ENCODE measurements at places on chromosomes 5 and 9.

- no peak for DNase-seq
Measured at GRCh38 chr5:74575741-74576538, 64.6 kb downstream of the ENC1 start.

DNA sequence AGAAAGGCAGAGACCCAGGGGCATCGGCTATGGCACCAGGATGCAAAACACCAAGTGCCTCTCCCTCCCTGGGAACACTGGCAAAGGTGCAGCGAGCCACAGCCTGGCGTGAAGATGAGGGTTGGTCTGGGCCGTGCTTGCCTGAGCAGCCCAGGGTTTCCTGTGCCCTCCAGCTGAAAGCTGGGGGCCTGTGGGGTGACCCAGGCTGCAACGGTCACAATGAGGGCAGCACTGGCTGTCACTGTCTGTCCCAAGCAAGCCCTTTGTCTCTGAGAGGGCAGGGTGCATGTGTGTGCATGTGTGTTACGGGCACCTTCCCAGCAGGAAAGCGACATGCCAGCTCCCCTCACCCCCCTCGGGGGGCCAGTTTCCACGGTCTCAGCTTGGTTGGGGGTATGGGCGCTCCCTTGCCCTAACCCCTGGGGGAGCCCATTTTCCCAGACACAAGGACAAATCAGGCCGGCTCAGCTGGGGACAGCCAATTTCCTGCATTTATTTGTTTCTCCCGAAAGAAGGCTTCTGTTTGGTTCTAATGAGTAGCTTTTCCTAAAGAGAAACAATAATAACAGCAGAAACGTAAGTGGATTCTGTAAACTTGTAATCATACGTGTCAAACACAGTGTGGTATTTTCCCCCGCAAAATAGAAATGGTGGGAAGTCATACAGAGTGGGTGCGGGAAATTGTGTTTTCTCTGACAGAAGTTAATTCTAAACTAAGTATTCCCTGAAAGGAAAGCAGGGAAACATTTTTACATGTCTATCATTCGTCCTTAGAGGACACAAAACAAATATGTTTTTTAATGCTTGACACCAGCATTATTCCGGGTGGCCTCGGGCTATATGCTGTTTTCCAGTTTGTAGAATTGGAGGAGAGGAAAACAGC, 21.3 kb downstream of the MRPL36 start:
- no peak for DNase-seq

DNA sequence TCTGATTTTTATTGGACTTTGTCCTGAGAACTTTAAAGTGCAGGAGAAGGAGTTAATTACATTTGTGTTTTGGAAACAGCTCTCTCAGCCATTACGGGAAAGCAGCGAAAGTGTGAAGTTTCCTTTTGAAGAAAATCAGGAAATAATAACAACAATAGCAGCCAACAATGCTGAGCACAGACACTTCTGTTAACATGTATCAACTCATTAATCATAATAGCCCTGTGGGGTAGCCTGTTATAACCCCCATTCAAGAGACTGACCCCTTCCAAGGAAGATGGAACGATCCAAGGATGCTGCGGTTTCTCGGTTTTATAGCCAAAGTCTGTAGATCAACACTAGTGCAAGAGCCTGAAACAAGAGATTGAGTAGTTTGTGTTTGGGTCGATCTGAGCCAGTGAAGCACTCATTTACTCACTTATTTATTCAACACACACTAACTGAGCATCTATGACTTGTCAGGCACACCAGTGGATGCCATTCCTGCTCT, 195.5 kb downstream of the DRD1 start:
- no peak for DNase-seq

GRCh38 chr5:53023969-53024368, 34.8 kb downstream of the ITGA2 start:
- no peak for DNase-seq

GRCh38 chr5:54932789-54933188, 52.6 kb downstream of the ESM1 start:
- no peak for DNase-seq

- DNase-seq = no peak
Measured at GRCh38 chr5:74212336-74212735, 428.2 kb downstream of the ENC1 start.

Measured in activated CD8-positive, alpha-beta memory T cell treated with anti-CD3 and anti-CD28 coated beads, Interleukin-2, amount 50 U/mL, for 4 hours (primary cell).